Brain pericyte (primary cell): ENCODE measurements at places on chromosomes 2 and 18.

DNA sequence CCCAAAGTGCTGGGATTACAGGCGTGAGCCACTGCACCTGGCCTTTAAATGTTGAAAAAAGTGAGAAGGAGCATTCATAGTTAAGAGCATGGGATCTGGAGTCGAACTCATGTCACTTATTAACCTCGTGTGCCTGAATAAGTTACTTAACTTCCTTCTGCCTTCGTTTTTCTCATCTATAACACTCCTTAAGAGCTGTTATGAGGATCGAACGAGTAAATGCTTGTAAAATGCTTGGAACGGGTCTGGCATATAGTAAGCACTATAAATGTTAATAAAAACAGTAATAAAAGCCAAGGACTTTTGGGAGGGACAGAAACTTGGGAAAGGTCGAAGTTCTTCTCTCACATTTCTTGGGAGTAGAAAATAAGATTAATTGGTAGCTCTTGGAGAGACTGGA is 40.8 kb downstream of the RAB10 start:
- no peak for DNase-seq

DNA sequence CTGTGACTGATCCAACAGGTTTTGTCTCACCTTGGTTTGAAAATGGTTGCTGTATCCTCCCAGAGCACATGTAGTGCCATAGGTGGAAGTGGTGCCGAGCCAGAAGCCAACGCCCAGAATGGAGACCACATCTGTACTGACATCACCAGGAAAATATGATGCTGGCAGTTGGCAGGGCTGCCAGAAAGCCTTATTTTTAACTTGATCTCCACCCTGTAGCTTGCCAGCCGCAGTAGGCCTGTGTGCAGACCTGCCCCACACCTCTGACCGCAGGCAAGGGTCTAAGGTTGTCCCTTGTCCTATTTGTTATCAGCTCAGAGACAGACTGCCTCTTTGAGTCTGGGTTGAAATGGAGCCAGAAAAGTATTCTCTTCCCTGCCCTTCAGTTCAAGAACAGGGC is 123.5 kb upstream of the EML6 start:
- DNase-seq = no peak

GRCh38 chr2:234247453-234248180 is 197.1 kb downstream of the SPP2 start:
- no peak for DNase-seq

DNA sequence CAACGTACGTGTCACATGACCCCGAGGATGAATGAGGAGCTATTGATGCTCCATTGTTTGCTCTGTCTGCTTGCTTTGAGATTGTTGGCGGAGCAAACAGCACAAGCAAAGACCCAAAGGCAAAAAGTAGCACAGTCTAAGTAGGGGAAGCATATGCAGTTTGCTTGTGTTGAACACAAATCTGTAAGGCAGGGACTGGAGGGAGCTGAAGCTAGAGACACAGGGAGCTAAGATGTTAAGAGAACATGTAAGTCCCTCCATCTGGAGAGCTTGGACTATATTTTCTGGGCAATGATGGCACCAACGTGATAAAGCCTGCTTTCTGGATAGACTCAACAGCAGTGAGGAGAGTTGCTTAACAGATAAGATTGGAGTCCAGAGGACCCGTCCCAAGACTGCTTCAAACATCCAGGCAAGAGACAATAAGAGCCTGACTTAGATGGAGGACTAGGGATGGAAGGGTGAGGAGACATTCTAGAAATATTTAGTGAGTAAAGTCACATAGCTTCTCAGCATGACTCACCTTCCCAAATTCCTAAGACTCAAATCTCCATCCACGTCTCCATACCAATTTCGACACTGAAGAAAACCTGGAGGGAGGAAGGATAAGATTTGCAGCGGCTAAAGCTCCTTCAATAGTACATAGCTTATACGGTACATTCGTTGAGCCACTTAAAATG is 88.1 kb upstream of the KLF7 start:
- DNase-seq = no peak

DNA sequence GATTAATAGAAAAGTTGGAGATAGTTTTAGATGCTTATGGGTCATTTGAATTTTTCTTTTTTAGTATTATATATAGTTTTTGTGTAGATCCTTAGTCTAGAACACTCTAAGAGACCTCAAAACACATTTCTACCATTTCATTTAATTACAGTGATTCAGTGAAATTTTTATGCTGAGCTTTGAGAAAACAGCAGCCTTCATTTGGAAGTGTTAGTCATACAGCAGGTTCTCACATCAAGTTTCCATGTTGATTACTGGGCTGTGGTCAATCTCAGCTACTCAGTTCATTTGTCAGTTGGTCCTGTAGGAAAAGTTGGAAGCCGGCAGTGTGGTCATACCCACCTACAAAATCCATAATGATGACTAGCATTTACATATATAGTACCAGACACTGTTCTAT is 37.9 kb downstream of the MAP3K19 start:
- no peak for DNase-seq

GRCh38 chr2:38097988-38098385 is 22.0 kb upstream of the CYP1B1 start:
- no peak for DNase-seq

DNA sequence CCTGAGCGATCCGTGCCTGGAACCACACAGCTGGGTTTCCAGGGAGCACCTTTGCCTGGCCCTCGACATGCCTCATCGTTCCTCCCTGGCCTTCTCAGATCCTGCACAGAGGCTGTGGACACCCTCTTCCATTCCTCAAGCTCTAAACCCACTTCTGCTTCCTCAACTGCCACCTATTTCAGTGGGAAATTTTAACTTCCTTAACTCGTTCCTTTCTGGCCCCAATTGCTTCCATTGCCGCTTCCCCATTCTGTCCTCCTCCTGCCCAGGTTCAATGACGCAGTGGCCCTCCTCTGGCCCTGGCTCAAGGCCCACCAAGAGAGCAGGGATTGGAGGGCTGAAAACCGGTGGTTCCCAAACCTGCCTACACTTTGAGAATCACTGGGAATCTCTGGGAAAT is 4.8 kb upstream of the B3GNT7 start:
- DNase-seq = no peak

DNA sequence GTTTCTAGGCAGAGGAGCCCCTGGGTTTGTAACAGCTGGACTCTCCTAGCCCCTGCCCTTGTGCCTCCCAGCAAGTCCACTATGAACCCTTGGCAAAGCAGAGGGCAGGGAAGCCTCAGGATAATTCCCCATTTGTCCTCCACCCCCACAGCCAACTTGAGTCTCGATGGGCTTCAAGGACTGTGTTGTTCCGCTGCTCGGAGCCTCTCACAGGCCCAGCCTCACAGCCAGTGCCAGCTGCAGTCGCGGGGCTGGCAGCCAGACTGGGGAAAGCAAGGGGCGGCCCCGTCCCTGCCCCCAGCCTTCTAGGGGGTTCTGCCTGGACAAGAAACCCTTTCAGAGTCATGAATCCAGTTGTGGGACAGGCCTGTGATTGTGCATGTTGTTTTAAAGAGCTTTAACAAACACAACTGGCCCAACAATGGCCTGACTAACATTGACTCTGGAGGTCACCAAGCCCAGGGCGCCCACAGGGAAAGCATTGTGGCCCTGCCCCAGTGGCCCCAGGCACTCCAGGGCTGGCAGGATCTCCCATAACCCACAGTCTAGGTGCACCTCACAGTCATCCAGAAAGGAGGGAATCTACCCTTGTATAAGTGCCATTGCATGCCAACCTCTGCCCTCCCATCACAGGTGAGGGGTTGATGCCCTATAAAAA is 71.8 kb upstream of the DAPL1 start:
- no peak for DNase-seq

GRCh38 chr2:160317181-160318099 is 117.4 kb upstream of the ITGB6 start:
- DNase-seq = no peak

- DNase-seq = no peak
Measured at GRCh38 chr2:134336352-134336751, 82.5 kb downstream of the MGAT5 start.

GRCh38 chr18:38923540-38923939 is 1357.9 kb upstream of the CELF4 start:
- no peak for DNase-seq

- DNase-seq = no peak
Measured at GRCh38 chr2:203059567-203060240, 45.0 kb downstream of the NBEAL1 start.

DNA sequence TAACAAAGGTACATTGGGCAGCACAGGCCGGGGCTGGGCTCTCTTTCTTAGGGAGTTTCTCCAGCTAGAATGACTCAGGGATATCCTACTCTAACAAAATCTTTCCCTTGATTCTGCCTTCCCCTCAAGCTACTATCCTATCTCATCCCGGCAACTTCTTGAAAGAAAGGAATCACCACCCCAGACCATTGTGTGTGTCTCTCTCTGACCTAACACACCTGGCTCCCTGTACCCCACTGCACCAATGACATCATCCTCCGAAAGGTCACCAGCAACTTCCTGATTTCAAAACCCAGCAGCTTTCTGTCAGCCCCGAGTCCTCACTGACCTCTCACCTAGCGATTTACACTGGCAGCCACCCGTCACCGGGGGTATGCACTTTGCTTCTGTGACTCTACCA is 72.1 kb upstream of the MAP4K4 start:
- no peak for DNase-seq
